ENCODE measurements at places on chromosomes 4 and X. TPM values are rescaled to one million over a fixed set of nuclear protein-coding genes. Genes with fewer than 3 reads are reported as not detected.

DNA sequence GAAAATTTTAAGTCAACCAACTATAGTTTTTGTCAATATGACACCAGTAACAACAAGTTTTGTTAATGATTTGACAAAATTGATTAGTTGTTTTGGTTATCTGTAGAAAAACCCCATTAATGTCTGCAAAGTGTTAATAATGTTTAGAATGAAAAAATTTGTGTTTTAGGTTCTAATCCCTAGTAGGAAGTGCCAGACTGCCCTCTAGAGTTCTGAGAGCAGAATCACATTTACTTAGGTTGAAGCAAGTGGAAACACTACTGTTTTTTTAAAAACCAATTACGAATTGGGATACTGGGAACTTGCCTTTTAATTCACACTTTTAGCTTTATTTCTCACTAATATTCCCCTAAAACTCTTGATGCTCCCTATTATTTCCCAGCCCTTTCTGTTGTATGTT lies 101.1 kb upstream of the CYLC1 start:
- no peak for DNase-seq

DNA sequence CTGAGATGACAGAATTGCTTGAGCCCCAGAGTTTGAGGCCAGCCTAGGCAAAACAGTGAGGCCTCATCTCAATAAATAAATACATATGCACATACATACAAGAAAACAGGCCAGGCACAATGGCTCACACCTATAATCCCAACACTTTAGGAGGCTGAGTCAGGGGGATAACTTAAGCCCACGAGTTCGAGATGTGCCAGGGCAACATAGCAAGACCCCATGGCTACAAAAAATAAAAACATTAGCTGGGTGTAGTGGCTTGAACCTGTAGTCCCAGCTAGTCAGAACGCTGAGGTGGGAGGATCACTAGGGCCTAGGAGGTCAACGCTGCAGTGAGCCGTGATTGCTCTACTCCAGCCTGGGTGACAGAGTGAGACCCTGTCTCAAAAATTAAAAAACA lies 51.6 kb upstream of the NEUROG2 start:
- DNase-seq = no peak

- no peak for DNase-seq
Measured at GRCh38 chrX:66038115-66038514, 1.8 kb downstream of the VSIG4 start.

- DNase-seq = peak; percentile 52
Measured at GRCh38 chrX:115344885-115345614, 55.5 kb downstream of the LUZP4 start.

DNA sequence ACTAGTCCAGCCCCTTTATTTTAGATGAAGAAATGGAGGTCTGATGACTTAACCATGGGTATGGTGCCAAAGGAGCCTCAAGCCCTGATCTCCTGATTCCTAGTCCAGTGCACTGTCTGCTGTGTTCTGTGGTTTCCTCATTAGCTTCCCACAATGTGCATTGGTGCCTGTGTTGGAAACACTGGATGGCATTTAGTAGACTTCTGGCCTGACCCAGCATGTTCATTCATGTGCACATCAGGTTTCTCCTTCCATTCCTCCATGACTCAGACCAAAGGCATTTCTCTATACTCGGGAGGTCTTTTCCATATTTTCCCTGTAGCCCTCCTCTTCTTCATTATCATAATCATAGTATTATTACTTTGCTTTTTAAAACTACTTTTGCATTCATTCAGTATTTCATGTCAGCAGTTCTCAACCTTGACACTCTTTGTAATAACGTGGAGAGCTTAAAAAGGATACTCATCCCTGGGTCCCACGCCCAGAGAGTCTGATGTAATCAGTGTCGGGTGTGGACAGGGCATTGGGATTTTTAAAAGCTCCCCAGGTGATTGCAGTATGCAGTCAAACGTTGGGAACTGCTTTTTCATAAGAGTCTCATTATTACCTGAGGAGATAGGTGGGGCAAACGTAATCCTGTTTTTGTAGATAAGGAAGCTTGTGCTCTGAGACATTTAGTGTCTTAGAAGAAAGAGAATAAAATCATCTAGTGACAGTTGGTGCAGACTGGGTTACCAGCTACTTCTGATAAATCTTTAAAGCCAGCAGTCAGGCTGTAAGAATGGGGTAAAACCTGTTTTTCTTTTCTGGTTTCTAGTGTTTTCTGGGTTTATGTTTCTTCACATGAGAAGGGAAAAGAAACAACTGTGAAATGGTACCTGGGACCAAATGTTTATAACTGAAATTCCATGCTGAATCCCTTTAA lies 40.9 kb upstream of the XK start:
- DNase-seq = no peak

- DNase-seq = no peak
Measured at GRCh38 chr4:143616771-143617170, 83.7 kb downstream of the FREM3 start.

GRCh38 chrX:2629316-2630007 lies 61.6 kb upstream of the CD99 start:
- no peak for DNase-seq

- DNase-seq = no peak
Measured at GRCh38 chrX:40539214-40540142, 41.3 kb upstream of the ATP6AP2 start.

TRAPPC2 gene
- total RNA-seq = 15.0 TPM

DNA sequence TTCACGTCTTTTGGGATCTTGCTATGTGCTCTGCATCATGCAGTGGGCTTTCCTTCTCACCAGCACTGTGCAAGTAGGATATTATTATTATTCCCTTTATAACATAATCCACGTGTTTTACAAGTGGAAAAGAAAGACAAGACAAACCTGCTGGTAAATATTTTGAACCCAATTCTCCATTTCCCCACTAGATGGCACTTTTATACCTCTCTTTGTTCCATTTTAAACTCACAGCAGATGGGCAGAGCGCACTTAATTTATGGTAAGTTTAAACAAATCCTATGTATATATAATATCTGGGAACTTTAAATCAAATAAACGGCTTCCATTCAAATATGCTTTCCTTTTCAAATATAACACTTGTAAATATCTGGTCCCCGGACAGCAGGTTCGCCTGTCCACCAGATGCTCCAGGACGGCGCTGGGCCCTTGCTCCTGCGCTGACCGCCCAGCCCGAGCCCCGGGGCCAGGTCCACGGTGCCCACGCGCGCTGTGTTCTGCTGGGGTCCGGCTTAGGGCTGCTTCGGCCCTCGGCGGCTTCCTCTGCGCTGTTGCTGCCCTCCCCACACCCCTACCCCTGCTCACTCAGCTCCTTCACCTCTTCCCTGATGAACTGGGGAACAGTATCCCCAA lies 31.1 kb downstream of the F11 start:
- DNase-seq = no peak

GRCh38 chrX:2521092-2521926 lies 20.5 kb upstream of the DHRSX start:
- DNase-seq = no peak

- DNase-seq = no peak
Measured at GRCh38 chr4:3345384-3345783, 52.6 kb downstream of the RGS12 start.

DNA sequence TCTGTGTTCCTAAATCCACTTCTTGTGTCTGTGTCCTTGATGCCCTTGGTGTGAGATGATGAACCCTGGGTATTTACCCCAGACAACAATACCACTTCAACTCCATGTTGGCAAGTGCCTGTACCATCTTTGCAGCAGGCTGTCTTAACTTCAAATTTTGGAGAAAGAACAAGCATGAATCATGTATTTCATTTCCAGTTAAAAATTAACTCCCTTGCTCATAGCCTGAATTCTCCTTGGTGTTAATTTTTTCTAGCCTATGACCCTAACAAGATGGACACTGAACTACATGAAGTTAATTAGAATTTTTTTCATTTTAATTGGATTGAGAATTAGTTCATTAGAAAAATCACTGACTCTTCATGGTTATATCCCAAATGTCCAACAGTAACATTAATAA lies 267.8 kb upstream of the INTU start:
- DNase-seq = no peak

- no peak for DNase-seq
Measured at GRCh38 chr4:4696530-4696929, 154.7 kb upstream of the STX18 start.

DNA sequence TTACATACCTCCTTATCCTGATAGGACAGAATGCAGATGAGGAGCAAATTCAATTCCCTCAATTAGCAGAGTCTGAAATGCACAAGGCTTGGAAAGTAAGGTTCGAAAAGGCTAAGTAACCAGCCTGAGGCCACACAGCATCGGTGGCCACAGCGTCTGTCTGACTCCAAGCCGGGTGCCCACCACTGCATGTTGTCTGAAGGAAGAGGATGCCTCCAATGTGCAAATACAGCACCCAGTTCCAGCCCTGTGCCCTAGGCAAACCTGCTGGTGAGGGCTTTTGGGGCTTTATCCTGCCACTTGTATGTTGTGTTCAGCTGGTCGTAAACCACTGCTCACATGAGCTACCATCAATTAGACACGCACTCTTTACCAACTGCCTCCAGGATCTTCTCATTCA lies 48.6 kb upstream of the PPP2R2C start:
- no peak for DNase-seq

DNA sequence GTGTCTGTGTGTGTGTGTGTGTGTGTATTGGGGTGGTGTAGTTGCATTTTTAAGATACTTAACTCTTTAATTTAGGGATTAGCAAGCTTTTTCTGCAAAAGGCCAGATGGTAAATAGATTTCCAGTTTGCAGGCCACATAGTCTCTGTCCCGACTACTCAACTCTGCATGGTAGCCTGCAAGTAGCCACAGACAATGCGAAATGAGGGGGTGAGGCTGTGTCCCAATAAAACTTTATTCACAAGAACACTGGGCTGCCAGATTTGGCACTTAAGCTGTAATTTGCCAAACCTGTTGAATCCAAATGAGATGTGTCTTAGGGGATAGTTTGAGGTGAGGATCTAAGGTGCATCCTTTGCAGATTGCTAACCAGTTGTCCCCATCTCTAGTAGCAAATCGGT lies 6.8 kb downstream of the ATP2B3 start:
- DNase-seq = no peak

RASSF6 gene
- 0.56 TPM for total RNA-seq

ARFIP1 gene
- total RNA-seq = 24.0 TPM

DNA sequence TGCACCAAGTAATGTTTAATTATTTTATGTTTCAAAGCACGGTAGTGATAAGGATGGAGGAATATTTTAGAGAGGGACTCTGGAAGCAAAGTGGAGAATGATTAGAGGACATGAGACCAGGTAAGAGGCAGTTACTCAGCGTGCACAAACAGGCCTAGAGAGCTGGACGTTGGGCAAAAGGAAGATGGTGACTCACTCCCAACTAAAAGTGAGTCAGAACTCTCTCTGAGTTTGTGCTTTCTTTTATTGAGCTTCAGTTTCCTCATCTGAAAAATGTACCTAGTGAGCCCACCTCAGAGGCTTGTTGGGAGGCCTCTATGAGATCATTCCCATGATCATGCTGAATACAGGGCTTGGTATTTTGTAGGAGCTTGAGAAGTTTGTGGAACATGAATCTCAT lies 1.6 kb upstream of the ZC4H2 start:
- DNase-seq = no peak

GRCh38 chr4:7126981-7127380 lies 59.1 kb upstream of the GRPEL1 start:
- DNase-seq = no peak

DNA sequence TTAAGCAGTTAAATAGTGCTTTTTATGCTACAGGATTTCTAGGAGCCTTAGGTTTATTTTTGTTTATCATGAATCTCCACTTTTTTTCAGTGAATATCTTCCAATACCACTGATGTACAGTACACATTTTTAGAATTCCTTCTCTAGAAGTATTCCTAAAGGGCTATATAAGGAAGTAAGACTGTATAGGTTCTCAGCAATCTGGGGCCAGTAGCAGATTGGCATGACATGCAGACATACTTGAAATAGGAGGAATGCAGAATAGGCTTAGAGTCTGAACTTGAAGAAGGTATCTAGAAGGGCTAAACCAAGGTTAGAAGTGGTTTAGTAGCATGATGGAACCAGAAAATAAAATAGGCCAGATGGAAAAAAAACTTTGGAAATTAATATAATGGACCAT lies 29.8 kb downstream of the HEPH start:
- no peak for DNase-seq

- peak; percentile 19 for DNase-seq
Measured at GRCh38 chr4:56410247-56411062, 23.2 kb upstream of the AASDH start.

- no peak for DNase-seq
Measured at GRCh38 chr4:87803421-87803820, 4.1 kb downstream of the IBSP start.

DNA sequence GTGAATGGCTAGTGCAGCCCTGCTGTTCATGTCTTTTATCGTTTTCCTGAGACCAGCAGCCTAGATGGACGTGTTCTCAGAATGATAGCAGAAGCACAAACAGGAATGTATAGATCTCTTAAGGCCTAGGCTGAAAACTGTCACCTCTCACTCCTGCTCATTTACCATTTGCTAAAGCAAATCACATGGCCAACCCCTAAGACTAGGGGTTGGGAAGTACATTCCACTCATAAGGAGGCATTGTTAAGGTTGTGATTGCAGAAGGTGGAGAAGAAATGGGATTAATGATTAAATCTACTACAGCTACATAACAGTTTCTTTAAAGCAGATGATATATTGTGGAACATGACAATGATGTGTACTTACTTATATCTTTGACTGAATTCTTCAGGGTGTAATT lies 536.8 kb upstream of the FTHL17 start:
- DNase-seq = no peak

GRCh38 chrX:7086384-7086783 lies 61.1 kb upstream of the STS start:
- DNase-seq = no peak

GRCh38 chr4:145819101-145819852 lies 119.3 kb downstream of the ZNF827 start:
- DNase-seq = no peak

HPSE gene
- total RNA-seq = 1.4 TPM

WWC2 gene
- 21.1 TPM for total RNA-seq

DNA sequence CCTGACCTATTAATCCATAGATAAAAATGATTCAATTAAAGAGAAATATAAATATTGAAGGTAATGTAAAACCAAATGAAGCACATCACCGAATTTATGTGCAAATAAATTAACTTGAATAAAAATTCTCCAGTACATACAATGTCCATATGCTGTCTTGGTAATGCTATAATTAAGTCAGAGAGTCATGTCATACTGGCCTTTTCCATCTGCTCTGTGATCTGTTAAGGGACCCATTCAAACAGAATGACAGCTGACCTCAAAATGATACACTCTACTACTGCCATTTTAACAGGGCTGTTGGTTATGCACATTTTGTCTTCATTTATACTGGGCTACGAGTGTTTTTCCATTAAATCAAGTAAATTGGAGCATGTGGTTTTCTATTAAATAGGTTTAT lies 99.3 kb downstream of the TEX13A start:
- no peak for DNase-seq

- DNase-seq = no peak
Measured at GRCh38 chr4:104015680-104016079, 295.9 kb upstream of the TACR3 start.

- no peak for DNase-seq
Measured at GRCh38 chrX:31338991-31339350, 267.1 kb upstream of the FTHL17 start.

GSX2 gene
- total RNA-seq = not detected

GRCh38 chrX:154443992-154444754 lies at the start of gene FAM50A:
Gene FAM50A (plus strand): TSS chrX:154444141. CDS start chrX:154444236, 95 bp downstream.
- DNase-seq = no peak

Measured in thoracic aorta (tissue), 2 donors.